ENCODE measurements at places on chromosomes 6 and 20. TPM values are rescaled to one million over a fixed set of nuclear protein-coding genes. Genes with fewer than 3 reads are reported as not detected.

DNA sequence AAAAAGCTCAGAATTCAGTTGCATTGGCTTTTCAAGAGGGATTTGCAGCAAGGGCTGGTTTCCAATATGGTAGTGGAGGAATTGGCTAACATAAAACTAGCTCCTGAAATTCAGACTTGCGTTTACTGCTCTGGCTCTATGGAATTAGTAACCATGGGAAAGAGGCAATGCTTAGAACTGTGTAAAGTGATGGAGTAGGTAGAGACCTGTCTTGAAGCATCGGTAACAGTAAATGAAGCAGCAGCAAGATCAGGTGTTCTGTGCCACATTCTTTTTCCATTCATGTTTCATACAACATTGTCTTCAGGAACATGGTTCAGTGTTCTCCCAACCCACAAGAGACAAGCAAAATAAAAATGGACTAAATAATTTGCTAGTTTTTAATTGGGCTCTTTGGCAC, 6.5 kb downstream of the IRF4 start:
- H3K27me3 ChIP-seq: peaks cover 72% of the 10 kb centered on the region
- H3K4me1 ChIP-seq: peaks cover 2% of the 10 kb centered on the region
- H3K27ac ChIP-seq: no peak overlapping the region
- no peak for DNase-seq

DNA sequence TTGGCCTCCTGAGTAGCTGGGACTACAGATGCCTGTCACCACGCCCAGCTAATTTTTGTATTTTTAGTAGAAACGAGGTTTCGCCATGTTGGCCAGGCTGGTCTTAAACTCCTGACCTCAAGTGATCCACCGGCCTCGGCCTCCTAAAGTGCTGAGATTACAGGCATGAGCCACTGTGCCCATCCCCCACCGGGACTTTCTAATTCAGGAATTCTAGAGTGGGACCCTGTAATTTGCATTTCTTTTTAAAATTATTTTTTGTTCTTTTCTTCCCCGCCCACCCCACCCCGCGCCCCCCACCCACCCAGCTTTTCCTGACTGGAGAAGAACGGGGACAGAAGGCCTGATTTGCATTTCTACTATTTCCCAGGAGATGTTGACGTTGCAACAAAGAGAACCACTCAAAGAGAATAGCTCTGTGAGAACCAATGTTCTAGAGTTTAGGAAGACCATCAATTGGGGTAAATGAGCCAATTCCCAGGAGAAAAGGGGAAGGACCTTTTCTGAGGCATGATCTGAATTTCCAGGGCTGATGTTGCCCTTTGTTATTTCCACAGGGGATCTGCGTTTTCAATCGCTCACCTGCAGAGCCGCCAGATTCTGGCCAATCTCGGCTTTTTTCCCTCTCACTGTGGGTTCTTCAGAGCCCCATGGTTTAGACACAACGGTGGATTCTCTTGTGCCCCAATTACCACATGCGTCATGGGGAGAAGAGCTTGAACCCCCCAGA, 33.2 kb upstream of the TFAP2C start:
- H3K4me3 ChIP-seq: no peak overlapping the region
- H3K4me1 ChIP-seq: peaks cover 22% of the 10 kb centered on the region
- DNase-seq: no peak
- no peaks in the 10 kb centered on the region for H3K27me3 ChIP-seq
- no peaks in the 10 kb centered on the region for H3K36me3 ChIP-seq
- H3K27ac ChIP-seq: no peak overlapping the region

DNA sequence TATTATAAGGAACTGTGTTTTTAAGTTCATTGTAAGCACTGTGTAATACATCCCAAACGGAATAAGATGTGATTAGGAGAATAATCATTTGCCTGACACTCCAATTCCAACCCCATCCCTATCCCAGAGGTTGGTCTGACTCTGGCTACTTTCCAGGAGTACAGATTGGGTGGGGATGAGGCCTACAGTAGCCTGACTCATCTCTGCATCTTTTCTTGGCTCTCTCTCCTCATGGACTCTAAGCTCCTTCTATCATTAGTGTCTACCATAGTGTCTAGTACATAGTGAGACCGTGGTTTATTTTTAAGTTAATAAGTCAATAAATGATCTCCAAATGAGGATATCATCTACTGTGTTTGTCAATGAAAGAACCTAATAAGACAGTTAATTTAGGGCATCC, 92.2 kb upstream of the CNKSR3 start:
- no peak overlapping the region for H3K27ac ChIP-seq
- H3K27me3 ChIP-seq: no peaks in the 10 kb centered on the region
- H3K4me3 ChIP-seq: no peak overlapping the region
- no peaks in the 10 kb centered on the region for H3K36me3 ChIP-seq
- H3K4me1 ChIP-seq: no peaks in the 10 kb centered on the region

The RSPH3 gene
- total RNA-seq: 2.9 TPM

GRCh38 chr20:7883741-7884140, 56.5 kb downstream of the HAO1 start:
- no peak overlapping the region for H3K27ac ChIP-seq
- H3K27me3 ChIP-seq: no peaks in the 10 kb centered on the region
- no peak for DNase-seq
- H3K4me3 ChIP-seq: no peak overlapping the region

DNA sequence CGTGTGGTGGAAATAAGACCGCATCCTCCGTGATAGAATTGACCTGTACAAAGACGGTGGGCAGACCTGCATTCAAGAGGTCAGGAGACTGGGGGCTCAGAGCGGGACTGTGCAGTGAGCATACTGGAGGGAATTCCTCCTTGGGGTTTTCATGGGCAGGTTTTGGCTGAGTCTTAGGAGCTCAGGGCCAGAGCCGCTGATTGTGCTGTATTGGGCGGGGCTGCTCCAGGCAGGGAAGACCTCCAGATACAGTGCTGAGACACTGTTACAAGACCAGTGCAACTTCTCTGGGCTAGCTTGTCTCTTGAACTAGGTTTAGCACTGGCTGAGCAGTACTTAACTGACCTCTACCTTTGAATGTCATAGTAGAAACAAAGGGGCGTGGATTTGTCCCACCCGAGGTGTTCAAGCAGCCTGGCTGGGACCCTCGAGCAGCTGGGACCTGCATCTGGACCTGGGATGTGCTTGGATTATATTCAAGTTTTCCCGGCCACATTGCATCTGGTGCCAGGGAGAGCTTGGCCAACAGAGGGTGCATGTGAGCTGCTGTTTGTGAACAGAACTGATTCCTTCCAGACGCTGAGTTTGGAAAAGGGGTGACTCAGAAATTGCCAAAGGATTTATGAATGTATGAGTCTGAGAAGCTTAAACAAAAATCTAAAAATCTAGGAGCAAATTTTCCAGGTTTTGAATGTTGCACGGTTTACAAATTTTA, 33.4 kb upstream of the SLC22A1 start:
- no peaks in the 10 kb centered on the region for H3K27me3 ChIP-seq
- H3K36me3 ChIP-seq: peaks cover 15% of the 10 kb centered on the region
- DNase-seq: peak; percentile 78

GRCh38 chr20:8073024-8073832, 53.7 kb upstream of the TMX4 start:
- H3K27ac ChIP-seq: no peak overlapping the region
- no peak overlapping the region for H3K4me3 ChIP-seq
- DNase-seq: peak; percentile 16
- peaks cover 14% of the 10 kb centered on the region for H3K27me3 ChIP-seq

- no peaks in the 10 kb centered on the region for H3K36me3 ChIP-seq
- no peaks in the 10 kb centered on the region for H3K27me3 ChIP-seq
- no peak overlapping the region for H3K27ac ChIP-seq
Measured at GRCh38 chr6:111664565-111665030, 58.9 kb upstream of the TRAF3IP2 start.

DNA sequence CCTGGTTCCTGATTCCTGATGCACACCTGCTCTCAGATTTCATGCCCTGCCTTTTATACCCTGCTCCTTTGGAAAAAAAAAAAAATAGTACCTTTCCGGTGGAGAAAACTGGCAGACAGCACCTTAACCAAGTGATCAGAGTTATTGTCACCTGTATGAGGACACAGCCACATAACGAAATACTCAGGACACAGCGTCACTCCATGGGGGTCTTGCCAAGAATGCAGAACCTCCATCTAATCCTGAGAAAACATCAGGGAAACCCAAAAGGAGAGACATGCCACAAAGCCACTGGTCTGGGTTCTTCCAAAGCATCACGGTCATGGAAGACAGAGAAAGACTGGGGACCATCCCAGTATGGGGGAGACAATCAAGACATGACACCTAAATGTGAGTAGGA, 29.1 kb downstream of the BFSP1 start:
- no peak for DNase-seq
- H3K27me3 ChIP-seq: no peaks in the 10 kb centered on the region
- H3K4me3 ChIP-seq: no peak overlapping the region

The PLCB4 gene
- total RNA-seq: 16.9 TPM

- peaks cover 13% of the 10 kb centered on the region for H3K4me1 ChIP-seq
- no peak for DNase-seq
- no peak overlapping the region for H3K27ac ChIP-seq
- H3K27me3 ChIP-seq: no peaks in the 10 kb centered on the region
- H3K36me3 ChIP-seq: peaks cover 24% of the 10 kb centered on the region
- peak overlapping the region; percentile 99 for H3K4me3 ChIP-seq
Measured at GRCh38 chr20:63518946-63519667, 1.5 kb upstream of the PPDPF start.

DNA sequence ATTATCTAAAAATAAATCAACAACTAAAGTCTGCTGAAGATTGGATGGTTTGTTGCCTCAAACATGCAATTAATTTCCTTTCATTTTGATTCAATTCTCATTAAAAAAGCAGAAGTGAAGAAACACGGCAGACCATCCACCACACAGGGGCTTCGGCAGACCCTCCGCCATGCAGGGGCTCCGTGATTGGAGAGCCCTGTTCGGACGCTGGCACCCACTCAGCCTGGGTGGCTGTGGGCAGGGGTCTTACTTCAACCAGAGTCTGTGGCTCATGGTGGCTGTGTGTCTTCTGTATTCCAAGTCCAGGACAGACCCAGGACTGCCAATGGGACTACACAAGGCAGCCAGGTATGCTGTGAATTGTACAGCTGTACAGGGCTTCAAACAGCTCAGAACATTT, 86.9 kb upstream of the FRMD1 start:
- no peak overlapping the region for H3K27ac ChIP-seq
- peaks cover 33% of the 10 kb centered on the region for H3K27me3 ChIP-seq
- H3K4me1 ChIP-seq: no peaks in the 10 kb centered on the region

The BMP7 gene
- not detected for total RNA-seq

DNA sequence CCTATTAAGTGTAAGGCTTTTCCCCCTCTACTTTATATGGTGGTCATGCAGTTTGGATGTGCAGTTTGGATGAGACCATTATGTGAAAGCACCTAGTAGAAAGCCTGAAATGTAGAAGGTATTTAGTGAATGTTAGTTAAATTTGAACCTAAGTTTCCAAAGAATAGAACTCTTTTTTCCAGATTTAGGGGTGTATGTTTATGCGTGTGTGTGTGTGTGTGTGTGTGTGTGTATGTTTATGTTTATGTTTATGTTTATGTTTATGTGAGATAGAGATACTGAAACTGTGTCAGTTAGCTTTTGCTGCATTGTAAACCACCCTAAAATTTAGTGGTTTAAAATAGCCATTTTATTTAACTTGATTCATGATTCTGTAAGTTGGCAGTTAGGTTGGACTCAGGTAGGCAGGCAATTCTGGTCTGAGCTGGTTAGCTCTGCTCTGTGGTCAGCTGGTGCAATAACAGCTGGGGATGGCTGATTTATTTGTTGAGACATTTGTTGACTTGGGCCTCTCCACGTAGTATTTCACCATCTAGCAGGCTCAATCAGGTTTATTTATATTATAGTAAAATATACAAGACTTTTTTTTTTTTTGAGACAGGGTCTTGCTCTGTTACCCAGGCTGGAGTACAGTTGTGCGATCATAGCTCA, 54.0 kb downstream of the STK4 start:
- no peak overlapping the region for H3K27ac ChIP-seq
- H3K27me3 ChIP-seq: no peaks in the 10 kb centered on the region
- peak; percentile 30 for DNase-seq
- H3K36me3 ChIP-seq: peaks cover 9% of the 10 kb centered on the region

The MYB gene
- 4.4 TPM for total RNA-seq

The ADGRF5 gene
- total RNA-seq: 0.75 TPM

DNA sequence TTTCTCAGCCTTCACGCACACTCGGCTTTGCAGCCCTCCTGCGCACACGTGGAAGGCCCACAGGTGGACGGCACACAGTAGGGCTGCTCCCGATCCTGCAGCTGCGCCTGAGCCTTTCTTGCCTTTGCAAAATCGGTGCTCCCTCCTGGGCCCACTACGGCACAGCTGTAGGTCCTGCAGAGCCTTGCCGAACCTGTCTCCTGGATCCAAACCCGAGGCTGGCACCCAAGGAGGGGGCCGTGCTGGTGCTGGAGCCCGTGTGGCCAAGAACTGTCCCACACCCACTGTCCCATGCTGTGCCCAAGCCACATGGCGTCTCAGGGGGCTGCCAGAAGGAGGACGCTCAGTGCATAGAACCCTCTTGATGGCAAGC, 227.4 kb downstream of the TTLL2 start:
- H3K4me1 ChIP-seq: no peaks in the 10 kb centered on the region
- no peak overlapping the region for H3K4me3 ChIP-seq
- peaks cover 17% of the 10 kb centered on the region for H3K27me3 ChIP-seq
- DNase-seq: no peak
- H3K36me3 ChIP-seq: no peaks in the 10 kb centered on the region

The ZC3H12D gene
- not detected for total RNA-seq

DNA sequence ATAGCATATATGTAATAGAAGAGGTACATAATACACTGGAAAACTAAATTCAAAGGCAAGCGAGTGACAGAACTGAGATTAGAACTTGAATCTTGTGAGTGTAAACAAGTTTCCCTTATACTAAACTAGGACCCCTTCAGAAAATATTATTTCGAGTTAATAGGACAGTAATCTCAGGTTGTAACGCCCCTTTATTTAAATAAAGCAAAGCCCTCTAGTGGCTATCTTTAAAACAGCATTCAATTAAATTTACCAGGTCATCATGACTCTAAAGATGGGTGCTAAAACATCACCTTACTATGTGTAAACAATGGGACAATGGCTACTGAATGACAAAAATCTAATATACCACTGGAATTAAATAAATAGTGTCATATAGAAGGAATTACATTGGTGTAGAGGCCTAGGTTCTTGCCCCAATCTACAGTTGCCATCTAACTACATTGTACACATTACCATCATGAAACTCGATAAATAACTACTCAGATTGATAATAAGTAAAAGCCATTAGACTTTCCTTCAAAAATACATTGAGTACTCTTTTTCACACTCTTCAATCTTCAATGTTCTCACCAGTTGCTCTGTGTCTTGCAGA, 255.4 kb upstream of the IRAK1BP1 start:
- peak; percentile 60 for DNase-seq
- no peaks in the 10 kb centered on the region for H3K27me3 ChIP-seq
- no peaks in the 10 kb centered on the region for H3K4me1 ChIP-seq
- no peaks in the 10 kb centered on the region for H3K36me3 ChIP-seq

All from PC-3 (cell line).